Right renal pelvis (tissue), 4 donors: ENCODE measurements at places on chromosomes 3 and 15.
A peak's percentile ranks its signal among the peaks of the same experiment; 100 is the strongest.

- DNase-seq: peak; percentile 40
Observed at GRCh38 chr3:190258634-190259033, 63.6 kb downstream of the CLDN1 start.

DNA sequence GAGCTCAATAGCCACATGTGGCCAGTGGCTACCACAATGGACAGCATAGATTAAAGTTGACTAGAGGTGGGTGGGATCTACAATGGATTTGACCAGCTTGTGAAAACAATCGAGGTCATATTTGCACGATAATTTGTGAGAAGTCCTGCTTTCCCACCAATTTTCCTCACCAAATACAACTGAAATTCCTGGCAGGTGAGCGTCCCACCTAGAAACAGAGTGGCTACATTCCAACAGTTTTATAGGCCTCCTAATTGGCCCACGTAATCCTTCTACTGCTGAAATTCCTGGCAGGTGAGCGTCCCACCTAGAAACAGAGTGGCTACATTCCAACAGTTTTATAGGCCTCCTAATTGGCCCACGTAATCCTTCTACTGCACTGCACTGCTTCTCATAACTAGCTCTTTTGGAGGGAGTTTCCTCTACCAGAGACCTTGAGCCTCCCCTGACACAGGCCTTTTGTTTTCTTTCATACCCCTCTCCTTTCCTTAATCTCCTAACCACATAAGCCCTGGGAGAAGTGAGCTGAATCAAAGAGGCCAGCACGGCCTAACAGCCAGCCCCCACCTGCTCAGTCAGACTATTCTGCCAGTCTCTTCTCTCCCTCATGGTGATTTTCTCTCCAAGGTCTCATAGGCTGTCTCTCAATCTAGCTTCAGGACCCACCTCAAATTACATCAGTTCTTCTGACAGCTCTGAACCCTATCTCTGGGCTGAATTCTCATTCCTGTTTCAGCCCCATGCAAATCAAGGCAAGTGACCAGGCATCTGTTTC, 80.2 kb downstream of the BFSP2 start:
- no peak for DNase-seq

GRCh38 chr3:62201438-62202035, 171.8 kb downstream of the FEZF2 start:
- no peak for DNase-seq

DNA sequence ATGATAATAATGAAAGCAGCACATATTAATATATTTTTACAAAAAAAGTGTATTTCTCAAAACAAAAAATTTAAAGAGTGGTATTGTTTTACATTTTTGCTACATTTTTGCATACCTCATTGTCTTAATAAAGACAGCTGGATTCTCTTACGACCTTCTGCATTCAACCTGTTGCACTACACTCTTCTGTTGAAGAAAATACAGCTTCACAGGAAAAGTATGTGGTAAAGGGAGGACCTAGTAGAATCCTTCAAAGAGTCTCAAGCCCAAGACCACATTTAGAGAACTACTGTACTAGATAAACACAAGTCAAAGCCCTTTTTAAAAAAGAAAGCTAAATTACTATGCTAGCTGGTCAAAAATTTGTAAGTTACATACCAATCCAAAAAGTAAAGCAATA, 7.9 kb downstream of the ZNF280D start:
- DNase-seq: no peak

DNA sequence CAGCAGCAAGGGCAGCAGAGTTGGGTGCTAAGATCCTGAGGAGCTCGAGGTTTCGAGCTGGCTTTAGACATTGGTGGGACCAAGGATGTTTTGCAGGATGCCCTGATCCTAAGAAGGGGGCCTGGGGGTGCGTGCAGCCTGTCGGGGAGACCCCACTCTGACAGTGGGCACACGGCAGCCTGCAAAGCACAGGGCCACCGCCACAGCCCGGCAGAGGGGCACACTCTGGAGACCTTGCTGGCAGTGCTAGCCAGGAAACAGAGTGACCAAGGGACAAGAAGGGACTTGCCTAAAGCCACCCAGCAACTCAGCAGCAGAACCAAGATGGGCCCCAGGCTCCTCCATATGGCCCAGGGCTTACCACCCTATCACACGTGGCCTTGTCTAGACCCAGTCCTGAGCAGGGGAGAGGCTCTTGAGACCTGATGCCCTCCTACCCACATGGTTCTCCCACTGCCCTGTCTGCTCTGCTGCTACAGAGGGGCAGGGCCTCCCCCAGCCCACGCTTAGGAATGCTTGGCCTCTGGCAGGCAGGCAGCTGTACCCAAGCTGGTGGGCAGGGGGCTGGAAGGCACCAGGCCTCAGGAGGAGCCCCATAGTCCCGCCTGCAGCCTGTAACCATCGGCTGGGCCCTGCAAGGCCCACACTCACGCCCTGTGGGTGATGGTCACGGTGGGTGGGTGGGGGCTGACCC, 18.8 kb downstream of the SEC61A1 start:
- DNase-seq: no peak

GRCh38 chr3:23258110-23258509, 55.0 kb downstream of the UBE2E2 start:
- DNase-seq: no peak

- DNase-seq: no peak
Observed at GRCh38 chr3:11385326-11385725, 113.1 kb downstream of the ATG7 start.

GRCh38 chr3:184320104-184320445, 5.7 kb downstream of the EIF4G1 start:
- DNase-seq: no peak

GRCh38 chr3:69276884-69277283, 109.0 kb downstream of the FRMD4B start:
- no peak for DNase-seq

DNA sequence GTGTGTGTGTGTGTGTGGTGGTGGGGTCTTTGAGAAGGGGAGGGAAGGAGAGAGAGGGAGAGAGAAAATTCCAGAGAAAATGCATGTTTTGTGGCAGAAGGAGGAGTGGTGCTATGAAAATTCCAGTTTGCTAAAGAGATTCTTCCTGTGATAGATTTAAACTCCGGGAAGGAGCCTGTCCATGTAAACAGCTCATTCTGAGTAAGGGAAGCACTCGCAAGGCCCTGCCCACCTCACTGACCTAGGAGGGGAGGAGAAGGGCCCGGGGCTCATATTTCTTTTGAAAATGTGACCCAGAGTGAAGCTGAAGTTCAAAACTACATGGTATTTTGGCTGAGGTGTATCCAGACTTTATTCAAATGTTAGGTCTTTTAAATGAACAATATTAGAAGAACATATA, 41.3 kb downstream of the ADAMTSL3 start:
- DNase-seq: no peak

GRCh38 chr3:46706771-46707582, 5.8 kb downstream of the TMIE start:
- DNase-seq: no peak

DNA sequence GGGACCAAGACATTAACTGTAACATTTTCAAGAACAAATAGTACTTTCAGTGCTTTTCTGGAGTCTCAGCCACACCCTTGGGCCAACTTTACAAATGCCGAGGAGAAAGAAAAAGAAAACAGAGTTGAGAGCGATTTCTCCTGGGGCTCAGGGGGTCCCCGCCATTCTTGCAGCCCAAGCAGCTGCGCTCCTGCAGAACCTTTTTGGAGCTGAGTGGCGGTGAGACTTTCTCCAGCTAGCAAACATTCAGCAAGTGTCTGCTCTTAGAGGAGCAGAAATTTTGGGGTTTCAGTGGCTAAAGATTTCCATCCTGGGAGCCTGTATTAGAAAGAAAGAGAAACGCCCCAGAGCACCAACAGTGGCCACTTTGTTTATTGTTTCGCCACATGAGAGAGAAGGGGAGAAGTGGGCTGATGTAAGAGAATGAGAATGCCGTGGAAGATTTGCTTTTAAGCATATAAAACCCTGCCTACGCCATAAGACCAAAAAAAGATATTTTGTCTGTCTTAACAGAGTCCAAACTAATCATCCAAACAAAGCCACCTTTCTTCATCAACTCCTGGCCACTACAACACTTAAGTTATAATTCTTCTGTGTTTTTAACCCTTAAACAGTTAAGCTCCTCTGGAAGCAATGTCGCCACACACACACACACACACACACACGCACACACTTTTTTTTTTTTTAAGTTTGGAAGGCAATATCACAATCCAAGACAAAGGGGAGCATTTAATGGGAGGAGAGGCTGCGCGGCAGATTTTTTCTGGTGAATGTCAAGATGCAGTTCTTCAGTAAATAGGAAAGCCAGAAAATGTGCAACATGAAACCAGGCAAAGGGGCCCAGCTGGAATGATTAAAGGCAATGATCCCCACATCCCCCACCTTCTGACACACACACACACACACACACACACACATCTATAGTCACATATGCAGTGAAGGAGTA, 19.2 kb downstream of the EID1 start:
- DNase-seq: peak; percentile 73

DNA sequence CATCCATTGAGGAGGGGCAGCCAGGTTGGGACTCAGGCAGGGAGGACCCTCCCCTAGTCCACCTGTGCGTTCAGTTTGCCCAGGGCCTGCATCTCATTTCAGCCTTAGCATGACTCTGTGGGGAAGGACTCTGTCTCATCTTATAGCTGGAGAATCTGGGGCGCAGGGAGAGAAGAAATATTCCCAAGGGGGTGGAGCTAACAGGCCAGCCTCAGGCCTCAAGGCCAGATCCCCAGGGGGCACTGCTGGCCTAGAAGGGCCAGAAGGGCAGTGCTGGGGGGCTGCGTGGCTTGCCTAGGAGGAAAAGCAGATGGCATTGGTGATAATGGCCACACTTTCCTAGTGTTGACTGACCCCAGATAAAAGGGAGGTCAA, 10.9 kb downstream of the AMOTL2 start:
- no peak for DNase-seq

- no peak for DNase-seq
Observed at GRCh38 chr3:46931631-46932331, 44.8 kb downstream of the CCDC12 start.

- DNase-seq: no peak
Observed at GRCh38 chr3:28171962-28172361, 69.5 kb upstream of the CMC1 start.

GRCh38 chr3:62370858-62371719, 2.3 kb downstream of the FEZF2 start:
- no peak for DNase-seq

DNA sequence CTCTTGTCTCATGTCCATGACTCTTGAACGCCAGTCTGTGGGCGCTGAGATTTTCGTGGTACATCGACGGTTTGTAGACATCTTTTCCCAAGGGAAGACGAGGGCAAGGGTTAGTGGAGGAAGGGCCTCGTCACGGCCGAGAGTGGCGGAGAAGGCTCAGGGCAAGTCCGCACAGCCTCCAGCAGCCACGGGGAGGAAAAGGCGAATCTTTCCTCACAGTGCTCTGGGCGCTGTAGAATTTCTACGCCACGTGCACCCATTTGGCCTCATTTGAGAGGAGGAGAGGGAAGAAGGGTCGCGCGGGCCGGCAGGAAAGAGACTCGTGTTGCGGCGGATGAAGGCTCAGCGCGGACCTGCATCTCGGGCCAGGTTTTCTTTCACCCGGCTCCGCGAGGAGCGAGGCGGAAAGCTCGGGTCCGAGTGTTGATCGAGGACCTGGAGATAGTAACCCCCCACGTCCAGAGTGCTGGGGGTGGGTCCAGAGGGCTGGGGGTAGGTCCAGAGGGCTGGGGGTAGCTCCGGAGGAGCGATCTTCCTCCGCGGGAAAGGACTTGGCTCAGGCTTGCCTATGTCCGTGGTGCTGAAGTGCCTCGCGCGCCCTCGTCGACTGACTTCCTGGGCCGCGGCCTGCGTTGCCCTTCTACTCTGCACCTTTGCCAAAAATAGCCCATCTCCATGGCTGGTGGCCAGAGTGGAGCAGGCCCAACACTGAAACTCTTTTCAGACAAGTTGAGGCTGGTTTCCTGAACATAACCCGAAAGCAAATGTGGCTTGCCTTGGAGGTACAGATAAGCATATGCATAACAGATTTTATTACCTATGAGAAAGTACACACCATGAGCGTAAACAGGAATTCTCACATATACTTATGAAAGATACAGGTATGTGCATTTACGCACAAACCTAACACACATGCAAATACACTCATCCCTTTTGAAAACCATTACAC, 1.1 kb downstream of the SLC35G2 start:
- peak; percentile 42 for DNase-seq

DNA sequence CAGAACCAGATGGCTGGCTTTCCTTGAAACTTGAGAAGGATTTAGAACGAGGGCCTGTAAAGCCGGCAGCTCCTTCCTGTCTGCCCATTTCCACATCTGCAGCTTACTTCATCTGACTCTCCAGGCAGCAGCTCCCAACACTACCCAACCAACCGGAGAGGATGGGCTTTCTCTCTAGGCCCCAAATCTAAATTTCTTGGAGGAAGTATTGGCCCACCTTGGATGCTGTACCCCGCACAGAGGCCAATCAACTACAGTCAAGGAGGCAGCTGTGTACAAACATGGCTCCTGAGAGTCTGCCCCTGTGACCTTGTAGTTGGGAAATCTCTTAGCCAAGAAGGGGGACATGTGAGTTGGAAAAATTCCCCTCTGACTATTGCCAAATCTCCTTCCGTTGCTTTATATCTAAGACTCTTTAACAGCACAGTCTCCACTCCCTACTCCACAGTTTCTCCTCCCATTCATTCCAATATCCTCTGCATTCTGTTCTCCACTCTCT, 8.0 kb upstream of the ACAP2 start:
- no peak for DNase-seq

GRCh38 chr3:11607816-11608215, 35.9 kb downstream of the VGLL4 start:
- DNase-seq: no peak
